HepG2 (cell line): ENCODE measurements at places on chromosomes 6 and 20. TPM values are rescaled to one million over a fixed set of nuclear protein-coding genes. Genes with fewer than 3 reads are reported as not detected.

Gene SYNJ2
- polyA plus RNA-seq: 57.6 and 59.5 TPM in 2 replicates

Gene NMBR
- polyA plus RNA-seq: not detected in 2 replicates

Gene CARMIL1
- 1.4 and 1.8 TPM in 2 replicates for polyA plus RNA-seq

Gene PMEPA1
- polyA plus RNA-seq: 0.08 TPM in 1 of 2 replicates, not detected in the other
